Panc1 (cell line): ENCODE measurements at places on chromosomes 2 and 18.

GRCh38 chr2:26245231-26245732, 543 bp downstream of the HADHB start:
- no peak for DNase-seq

GRCh38 chr2:70258532-70258875, 567 bp downstream of the PCYOX1 start:
- DNase-seq, result no peak

- no peak for DNase-seq
These were observed 12.2 kb downstream of the SESTD1 start for GRCh38 chr2:179252423-179252822.

DNA sequence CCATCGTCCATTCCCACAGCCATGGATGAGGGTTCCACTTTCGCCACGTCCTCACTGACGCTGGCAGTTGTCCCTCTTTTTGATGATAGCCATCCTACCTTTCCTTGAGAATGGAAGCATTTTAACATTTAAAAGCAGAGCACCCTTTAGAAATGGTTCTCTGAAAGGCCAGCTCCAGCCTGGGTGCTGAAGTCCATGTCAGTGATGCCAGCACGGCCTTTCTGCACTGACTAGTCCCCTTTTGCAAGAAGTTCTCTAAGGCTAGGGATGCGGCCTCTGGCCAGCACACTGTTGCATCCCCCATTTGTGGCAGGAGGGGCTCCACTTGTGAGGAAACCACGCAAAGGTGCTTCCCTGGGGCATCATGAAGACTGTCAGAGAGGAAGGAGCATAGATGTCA, 203.5 kb downstream of the MGAT5 start:
- no peak for DNase-seq

GRCh38 chr2:100141906-100142305, 484 bp downstream of the AFF3 start:
- no peak for DNase-seq
